Activated T-cell treated with anti-CD3 and anti-CD28 coated beads, Interleukin-2, amount 50 U/mL, for 72 hours (primary cell): ENCODE measurements at places on chromosomes 7 and 10. TPM values are rescaled to one million over a fixed set of nuclear protein-coding genes. Genes with fewer than 3 reads are reported as not detected.

The SEMA4G gene
- total RNA-seq, result 0.79 TPM

The CYP3A4 gene
- not detected for total RNA-seq

The ITGB8 gene
- not detected for total RNA-seq

The JAZF1 gene
- 7.9 TPM for total RNA-seq

The KLLN gene
- 0.22 TPM for total RNA-seq

The C10orf67 gene
- 0.84 TPM for total RNA-seq

The ELAPOR2 gene
- total RNA-seq, result 16.8 TPM

The SPDYE9 gene
- total RNA-seq, result not detected
